Pulmonary artery endothelial cell (primary cell): ENCODE measurements at places on chromosomes 6 and 20. TPM values are rescaled to one million over a fixed set of nuclear protein-coding genes. Genes with fewer than 3 reads are reported as not detected.

TSPO2 gene
- total RNA-seq, result not detected in 2 replicates

SYCP2L gene
- not detected in 2 replicates for total RNA-seq

ZSCAN12 gene
- 3.6 and 6.8 TPM in 2 replicates for total RNA-seq

IPCEF1 gene
- under 0.01 and 0.11 TPM in 2 replicates for total RNA-seq

MCCD1 gene
- not detected in 2 replicates for total RNA-seq

RIN2 gene
- total RNA-seq, result 79.8 and 104 TPM in 2 replicates

LYRM4 gene
- total RNA-seq, result 20.4 and 23.3 TPM in 2 replicates

PKIB gene
- total RNA-seq, result 0.13 TPM in 1 of 2 replicates, not detected in the other

GRCh38 chr6:37083243-37084138, 78.0 kb downstream of the FGD2 start:
- no peak for DNase-seq

GRCh38 chr20:46289432-46289831, 18.9 kb downstream of the CDH22 start:
- no peak for DNase-seq

DNA sequence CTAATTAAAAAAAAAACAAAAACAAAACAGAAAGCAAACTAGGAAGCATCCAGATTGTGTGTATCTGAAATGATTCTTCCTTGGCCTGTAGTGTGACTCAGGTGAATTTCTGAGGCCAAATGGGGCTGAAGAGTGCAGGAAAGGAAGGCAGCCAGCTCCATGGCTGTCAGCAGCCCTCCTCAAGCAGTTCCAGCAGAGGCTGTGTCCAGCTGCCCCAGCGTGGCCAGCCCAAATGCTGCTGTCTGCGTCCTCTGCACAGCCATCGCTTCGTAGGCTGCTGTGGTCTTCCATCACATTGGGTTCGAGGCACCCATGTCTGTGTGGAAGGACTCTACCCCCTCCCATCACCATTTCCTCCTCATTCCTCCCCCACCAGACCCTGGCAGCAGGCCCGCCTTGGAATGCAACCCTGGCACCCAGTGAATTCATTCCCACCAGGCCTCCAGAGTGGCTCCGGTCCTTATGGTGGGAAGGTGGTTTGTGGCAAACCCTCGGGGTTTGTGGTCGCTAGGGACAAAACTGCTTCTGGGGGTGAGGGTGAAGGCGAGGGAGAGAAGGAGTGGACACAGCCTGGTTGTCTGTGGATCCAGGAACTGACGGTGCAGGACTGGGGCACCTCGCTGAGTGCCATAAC, 81.5 kb downstream of the MYLK4 start:
- DNase-seq, result no peak

- no peak for DNase-seq
Observed at GRCh38 chr6:19697744-19698290, 139.4 kb upstream of the ID4 start.

DNA sequence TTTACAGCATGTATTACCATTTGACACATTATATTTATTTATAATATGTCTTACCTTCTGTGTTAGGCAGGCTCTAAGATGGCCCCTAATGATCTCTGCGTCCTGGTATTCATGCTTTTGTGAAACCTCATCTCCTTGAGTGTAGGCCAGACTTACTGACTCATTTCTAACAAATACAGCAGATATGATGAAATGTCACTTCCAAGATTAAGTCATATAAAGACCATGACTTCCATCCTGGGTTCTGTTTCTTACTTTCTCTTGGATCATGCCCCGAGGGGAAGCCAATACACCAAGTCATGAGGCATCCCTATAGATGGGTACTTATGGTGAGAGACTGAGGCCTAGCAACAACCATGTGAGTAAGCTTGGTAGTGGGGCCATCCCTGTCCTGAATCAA, 30.2 kb downstream of the ZHX3 start:
- DNase-seq, result no peak

- DNase-seq, result no peak
Observed at GRCh38 chr20:6075428-6076219, 21.8 kb upstream of the LRRN4 start.

- DNase-seq, result no peak
Observed at GRCh38 chr20:43549416-43550065, 9.3 kb upstream of the SGK2 start.

DNA sequence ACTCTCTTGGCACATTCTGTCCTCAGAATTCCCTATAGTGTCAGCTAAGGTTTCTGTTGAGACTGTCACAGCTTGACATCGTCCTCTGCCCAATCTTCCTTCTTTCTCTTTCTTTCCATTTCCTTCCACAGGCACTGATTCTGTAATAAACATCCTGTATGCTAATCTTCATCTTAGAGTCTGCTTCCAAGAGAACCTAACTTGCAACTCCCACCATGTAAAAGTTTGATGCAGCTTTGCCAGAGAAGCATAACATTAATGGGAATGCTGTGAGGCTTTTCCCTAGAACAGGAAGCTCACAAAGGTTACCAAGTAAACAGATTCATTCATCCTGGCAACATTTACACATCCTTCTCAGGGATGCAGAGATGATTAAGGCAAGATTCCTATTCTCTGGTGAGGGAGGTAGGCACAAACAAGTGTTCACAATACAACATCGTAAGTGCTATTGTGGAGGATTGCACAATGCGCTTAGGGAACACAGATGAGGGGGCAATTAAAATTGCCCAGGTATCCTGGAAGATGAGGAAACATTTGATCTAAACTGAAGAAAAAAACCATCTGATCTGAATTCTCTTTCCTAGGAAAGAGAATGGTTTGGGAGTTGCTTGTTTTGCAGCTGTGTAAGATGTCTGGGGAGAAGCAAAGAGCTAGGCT, 74.7 kb downstream of the GRM1 start:
- no peak for DNase-seq

DNA sequence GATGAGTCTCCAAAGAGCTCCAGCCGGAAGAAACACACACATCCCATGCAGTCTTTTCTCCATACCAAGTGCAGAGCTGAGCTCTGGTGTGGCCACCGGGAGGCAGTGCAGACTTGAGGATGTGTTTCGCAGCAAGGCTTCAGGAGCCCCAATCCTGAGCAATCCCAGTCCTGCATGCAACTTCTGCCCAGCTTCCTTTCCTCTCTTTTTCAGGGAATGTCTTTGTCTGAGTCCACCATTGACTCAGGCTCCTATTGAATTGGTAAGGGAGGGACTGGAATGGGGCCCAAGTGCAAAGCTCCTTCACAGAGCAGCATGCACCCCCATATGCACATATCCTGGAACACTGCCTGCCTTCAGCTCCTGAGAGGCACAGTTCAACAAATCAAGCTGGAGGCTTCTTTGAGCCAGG, 50.5 kb upstream of the ASIP start:
- DNase-seq, result peak; percentile 64

- DNase-seq, result no peak
Observed at GRCh38 chr20:18811904-18812303, 1.7 kb upstream of the SCP2D1 start.

- no peak for DNase-seq
Observed at GRCh38 chr6:134293659-134294161, 24.2 kb downstream of the SGK1 start.

DNA sequence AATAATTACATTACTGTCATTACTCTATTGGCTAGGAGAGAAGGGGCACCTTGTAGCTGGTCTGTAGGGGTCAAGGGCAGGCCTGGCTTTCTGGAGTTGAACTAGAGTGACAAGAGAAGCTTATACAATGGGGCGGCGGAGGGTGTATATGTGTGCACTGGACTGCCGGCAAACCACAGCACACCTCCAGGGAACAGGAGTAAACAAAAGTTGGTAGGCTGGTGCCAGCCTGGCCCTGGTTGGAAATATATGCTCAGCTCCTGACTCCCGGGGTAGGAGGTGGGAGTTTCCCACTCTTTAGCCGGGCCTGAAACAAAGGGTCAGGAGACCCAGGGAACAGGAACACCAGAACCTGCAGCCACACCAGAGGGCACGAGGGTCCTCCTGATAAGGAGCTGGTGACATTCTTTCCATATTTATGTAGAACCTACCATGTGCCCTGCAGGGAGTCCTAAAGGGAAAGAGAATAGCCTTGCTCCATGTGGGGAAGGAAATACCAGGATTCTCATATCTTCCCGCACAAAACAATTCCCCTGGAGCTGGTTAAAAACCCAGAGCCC, 5.1 kb downstream of the C6orf132 start:
- no peak for DNase-seq

DNA sequence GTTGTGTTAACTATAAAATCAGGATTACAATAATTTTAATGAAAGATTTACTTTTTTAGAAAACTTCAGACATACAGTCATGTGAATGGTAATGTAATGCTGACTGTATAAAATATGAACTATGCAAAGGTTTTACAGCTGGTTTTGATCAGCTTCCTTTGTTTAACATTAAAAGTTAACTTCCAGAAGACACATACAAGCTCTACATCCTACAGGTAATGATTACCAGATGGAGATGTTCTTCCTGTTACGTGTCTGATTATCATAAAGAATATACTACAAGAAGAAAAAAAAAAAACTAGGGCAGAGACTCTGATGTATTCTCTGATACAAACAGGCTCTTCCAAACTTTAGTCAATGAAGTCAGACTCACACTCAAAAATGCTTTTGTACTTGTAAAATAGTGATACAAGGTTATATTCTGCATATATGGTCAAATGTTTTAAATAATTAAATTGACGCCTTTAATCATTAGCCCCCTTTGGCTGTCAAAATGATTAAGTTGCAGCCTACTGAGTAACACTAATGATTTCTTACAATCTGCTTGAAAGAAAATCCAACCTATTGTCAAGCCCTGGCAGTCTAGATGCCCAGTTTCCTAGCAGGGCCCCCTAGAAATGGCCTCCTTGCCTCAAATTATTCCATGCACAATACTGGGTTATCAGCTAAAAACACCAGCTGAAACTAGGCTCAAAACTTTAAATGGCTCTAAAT, 251.8 kb upstream of the RUNX2 start:
- DNase-seq, result no peak

- no peak for DNase-seq
Observed at GRCh38 chr6:67450641-67451040, 1184.4 kb upstream of the ADGRB3 start.

- no peak for DNase-seq
Observed at GRCh38 chr6:77450924-77451323, 12.4 kb downstream of the HTR1B start.

GRCh38 chr6:82686719-82687118, 323.1 kb downstream of the TPBG start:
- no peak for DNase-seq

DNA sequence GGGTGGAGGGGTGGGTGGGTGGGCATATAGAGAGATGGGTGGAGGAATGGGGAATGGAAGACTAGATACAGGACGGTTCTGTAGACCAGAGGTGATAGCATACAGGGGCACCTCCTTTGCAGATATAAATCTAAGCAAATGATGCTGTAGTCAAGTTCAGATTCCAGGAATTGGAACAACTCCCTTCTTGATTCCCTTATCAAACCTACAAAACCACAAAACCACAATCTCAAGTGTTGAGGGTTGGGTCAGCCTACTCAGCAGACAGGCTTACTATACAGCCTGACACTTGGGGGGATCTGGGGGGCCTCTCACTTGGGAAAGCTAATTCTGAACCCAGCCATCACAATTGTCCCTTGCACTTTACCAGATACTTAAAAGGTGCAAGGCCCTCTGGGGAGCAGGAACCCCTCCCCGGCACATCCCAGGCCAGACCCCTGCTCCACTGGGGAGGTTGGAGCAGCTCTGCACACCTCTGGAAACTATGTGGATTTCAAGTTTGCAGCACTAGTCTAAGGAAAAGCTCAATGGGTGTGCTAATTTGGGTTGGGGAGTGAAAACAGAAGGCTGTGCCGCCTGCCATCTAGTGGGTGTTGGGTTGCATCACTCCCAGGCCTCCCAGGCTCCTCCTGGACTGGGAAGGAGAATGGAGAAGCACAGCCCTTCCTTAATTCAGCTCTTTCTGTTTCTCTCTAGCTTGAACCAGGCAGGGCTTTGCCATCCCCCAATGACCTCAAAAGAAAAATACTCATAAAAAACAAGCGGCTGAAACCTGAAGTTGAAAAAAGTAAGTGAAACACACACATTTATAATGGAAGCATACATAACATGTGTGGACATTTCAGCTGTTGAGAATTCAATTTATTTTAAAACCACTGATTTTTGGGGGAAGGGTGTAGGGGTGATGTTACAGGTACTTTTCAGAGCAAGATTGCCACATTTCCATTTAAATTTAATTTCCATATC, 121.2 kb upstream of the LAMP5 start:
- DNase-seq, result no peak

- peak; percentile 24 for DNase-seq
Observed at GRCh38 chr6:15399641-15400470, 154.0 kb downstream of the JARID2 start.
